ENCODE measurements at places on chromosomes 2 and 18. TPM values are rescaled to one million over a fixed set of nuclear protein-coding genes. Genes with fewer than 3 reads are reported as not detected.

GRCh38 chr2:109712123-109712449 is 82.0 kb upstream of the RGPD5 start:
- H3K4me3 ChIP-seq = no peak overlapping the region
- no peaks in the 10 kb centered on the region for H3K36me3 ChIP-seq
- H3K27me3 ChIP-seq = no peaks in the 10 kb centered on the region
- no peak overlapping the region for H3K27ac ChIP-seq
- DNase-seq = no peak

DNA sequence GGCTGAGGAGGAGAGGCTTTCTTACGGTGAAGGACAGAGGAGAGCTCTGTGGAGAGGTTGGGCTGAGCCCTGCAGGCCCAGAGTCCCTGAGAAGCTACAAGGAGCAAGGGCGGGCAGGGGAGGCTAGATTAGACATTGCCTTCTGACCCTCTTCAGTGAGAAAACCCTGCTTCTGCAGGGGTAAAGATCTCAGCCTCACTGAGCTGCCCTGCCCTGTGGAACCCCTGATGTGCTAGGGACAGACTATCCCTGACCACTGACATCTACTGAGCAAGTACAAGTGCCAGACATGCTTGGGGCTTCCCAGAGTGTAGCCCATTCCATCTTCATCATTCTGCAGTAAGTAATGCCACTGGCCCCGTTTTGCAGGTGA is 111.5 kb downstream of the CYP26B1 start:
- no peaks in the 10 kb centered on the region for H3K36me3 ChIP-seq
- no peaks in the 10 kb centered on the region for H3K27me3 ChIP-seq
- H3K4me1 ChIP-seq = no peaks in the 10 kb centered on the region
- H3K27ac ChIP-seq = no peak overlapping the region
- no peak for DNase-seq

DNA sequence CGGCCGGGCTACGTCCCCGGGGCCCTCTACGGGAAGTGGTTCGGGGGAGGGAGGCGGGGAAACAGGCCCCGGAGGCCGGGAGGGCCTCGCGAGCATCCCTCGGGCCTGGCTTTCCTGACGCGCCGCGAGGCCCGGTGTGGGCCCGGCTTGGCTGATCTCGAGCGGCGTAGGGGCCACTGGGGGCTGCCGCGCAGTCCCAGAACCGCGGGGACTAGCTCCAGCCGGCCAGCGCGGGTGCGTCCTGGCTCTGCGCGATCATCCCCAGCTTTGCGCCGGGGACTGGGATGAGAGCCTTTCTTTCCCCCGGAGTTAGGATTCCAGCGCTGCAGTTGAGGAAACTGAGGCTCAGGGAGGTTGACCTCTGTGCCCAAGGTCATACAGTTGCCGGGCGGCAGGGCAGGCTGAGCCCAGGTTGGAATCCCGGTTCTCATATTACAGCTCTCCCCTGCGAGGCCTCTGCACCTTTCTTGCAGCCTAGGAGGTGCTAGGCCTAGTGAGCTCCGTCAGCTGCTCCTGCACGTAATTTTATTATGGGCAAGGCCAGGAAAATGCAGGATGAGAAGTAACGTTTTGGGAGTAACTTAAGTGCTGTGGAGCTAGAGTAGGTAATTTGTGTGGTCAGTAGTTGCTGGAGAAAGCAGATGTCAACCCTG is 501 bp downstream of the LPIN1 start:
- no peaks in the 10 kb centered on the region for H3K27me3 ChIP-seq
- H3K36me3 ChIP-seq = peaks cover 5% of the 10 kb centered on the region
- peak overlapping the region; percentile 93 for H3K4me3 ChIP-seq
- peak; percentile 45 for DNase-seq

DNA sequence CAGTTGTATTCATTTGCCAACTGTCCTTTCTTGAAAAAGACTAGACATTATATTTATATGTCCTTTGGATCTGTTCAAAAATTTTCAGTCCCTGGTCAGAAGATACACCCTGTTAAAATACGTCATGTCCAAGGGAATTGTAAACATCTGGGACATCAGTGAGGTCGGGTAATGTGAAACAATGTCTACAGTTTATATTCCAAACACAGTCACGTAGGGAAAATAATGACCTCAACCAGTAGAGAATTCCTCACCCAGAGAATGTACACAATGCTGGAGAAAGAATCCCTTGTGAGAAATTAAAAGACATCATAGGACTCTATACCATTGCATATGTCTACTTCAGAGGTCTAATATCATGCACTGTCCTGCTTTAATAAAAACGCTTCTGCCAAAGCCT is 888.0 kb upstream of the CHAC2 start:
- peak; percentile 69 for DNase-seq
- no peaks in the 10 kb centered on the region for H3K27me3 ChIP-seq
- H3K4me3 ChIP-seq = no peak overlapping the region
- H3K4me1 ChIP-seq = peaks cover 28% of the 10 kb centered on the region

- no peak overlapping the region for H3K27ac ChIP-seq
- no peak for DNase-seq
- H3K27me3 ChIP-seq = no peaks in the 10 kb centered on the region
- H3K36me3 ChIP-seq = no peaks in the 10 kb centered on the region
These were observed 211.0 kb downstream of the HAUS1 start for GRCh38 chr18:46315161-46315560.

GRCh38 chr18:57954935-57955334 is 89.1 kb upstream of the NEDD4L start:
- H3K36me3 ChIP-seq = no peaks in the 10 kb centered on the region
- no peak overlapping the region for H3K27ac ChIP-seq
- no peak for DNase-seq
- H3K4me3 ChIP-seq = no peak overlapping the region
- no peaks in the 10 kb centered on the region for H3K27me3 ChIP-seq
- H3K4me1 ChIP-seq = no peaks in the 10 kb centered on the region

DNA sequence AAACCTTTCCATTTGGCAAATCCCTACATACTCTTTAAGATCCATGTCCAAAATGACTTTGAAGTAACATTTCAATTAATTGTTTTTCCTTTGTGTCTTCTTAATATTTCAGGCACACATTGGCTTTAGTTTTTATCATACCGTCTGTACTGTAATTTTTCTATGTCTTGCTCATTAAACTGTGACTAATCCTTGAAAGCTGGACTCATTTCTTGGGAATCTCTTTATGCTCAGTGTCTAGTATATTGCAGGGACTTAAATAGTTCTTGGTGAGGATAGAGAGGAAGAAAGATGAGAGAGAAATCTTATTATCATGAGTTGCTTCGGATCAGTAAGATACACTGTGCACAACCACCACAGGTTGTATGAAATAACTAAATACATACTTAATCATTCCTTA is 448.3 kb upstream of the ST6GAL2 start:
- no peaks in the 10 kb centered on the region for H3K4me1 ChIP-seq
- no peak overlapping the region for H3K27ac ChIP-seq
- no peaks in the 10 kb centered on the region for H3K27me3 ChIP-seq

DNA sequence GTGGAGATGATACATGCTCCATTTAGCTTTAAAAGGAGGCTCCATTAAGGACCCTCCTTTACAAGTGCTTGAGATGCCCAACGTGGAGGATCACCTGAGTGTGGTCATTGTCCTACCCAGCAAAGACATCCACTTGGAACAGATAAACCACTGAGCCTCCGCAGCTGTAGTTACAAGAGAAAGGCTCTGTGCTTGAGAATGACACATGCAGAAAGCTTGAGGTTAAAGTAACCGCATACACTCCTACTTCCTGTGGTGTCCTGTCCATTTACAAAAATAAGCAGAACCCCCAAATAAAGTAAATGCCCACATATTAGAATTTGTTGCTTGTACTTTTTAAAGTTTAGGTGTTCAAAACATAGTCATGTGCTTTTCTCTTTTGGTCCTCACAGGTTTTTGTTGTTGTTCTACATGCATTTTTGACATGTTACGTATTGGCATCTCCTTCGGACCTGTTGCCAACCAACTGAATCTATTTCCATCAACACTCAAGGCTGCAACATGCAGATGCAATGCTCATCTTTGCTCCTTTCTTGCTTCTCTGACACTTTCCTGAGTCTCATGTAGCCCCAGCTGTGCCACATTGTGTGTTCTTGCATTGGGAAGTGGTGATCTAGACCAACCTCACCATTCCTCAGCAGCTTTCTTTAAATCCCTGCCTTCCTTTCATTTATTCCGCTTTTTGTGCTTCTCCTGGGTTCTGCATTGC is 56.0 kb downstream of the SERPINB7 start:
- no peaks in the 10 kb centered on the region for H3K27me3 ChIP-seq
- DNase-seq = peak; percentile 45
- H3K4me1 ChIP-seq = peaks cover 22% of the 10 kb centered on the region
- no peak overlapping the region for H3K4me3 ChIP-seq
- H3K27ac ChIP-seq = peak overlapping the region; percentile 39

GRCh38 chr2:174569678-174570077 is 27.9 kb downstream of the WIPF1 start:
- DNase-seq = no peak
- no peak overlapping the region for H3K4me3 ChIP-seq
- H3K27me3 ChIP-seq = no peaks in the 10 kb centered on the region
- no peak overlapping the region for H3K27ac ChIP-seq
- H3K36me3 ChIP-seq = peaks cover 73% of the 10 kb centered on the region

DNA sequence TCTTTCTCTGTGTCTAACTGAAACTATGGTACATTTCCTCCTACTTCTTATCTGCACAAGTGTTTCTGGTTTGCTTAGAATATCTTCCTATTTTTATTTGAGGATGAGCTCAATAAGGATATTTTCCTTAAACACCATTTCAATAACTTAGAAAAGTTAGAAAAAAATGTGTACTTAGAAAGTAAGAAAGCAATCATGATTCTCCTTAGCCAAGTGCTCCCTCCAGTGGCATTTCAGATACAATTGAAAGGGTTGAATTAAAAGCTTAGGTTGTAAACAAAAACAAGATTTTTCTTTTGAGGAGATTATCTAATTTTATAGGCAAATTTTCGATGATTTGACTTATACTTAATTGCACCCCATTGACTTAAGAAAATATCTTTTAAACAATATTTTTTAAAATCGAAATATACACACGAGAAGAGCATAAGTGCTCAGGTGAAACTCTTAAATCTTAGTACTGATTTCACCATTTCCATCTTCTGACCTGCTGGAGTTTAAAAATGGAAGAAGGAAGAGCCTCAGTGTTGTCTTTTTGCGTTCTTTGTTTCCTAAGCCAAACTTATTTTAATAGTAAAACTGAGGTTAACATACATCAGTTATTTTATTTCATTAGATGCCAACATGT is 26.9 kb downstream of the C18orf63 start:
- no peaks in the 10 kb centered on the region for H3K27me3 ChIP-seq
- no peaks in the 10 kb centered on the region for H3K4me1 ChIP-seq
- no peaks in the 10 kb centered on the region for H3K36me3 ChIP-seq
- DNase-seq = peak; percentile 51
- no peak overlapping the region for H3K4me3 ChIP-seq

GRCh38 chr2:31770741-31771140 is 190.0 kb upstream of the SRD5A2 start:
- H3K27me3 ChIP-seq = no peaks in the 10 kb centered on the region
- H3K36me3 ChIP-seq = no peaks in the 10 kb centered on the region
- H3K27ac ChIP-seq = no peak overlapping the region

- no peak overlapping the region for H3K27ac ChIP-seq
- H3K4me3 ChIP-seq = no peak overlapping the region
- no peaks in the 10 kb centered on the region for H3K4me1 ChIP-seq
- no peak for DNase-seq
- H3K27me3 ChIP-seq = peaks cover 4% of the 10 kb centered on the region
These were observed 29.2 kb downstream of the G6PC2 start for GRCh38 chr2:168930242-168930641.

DNA sequence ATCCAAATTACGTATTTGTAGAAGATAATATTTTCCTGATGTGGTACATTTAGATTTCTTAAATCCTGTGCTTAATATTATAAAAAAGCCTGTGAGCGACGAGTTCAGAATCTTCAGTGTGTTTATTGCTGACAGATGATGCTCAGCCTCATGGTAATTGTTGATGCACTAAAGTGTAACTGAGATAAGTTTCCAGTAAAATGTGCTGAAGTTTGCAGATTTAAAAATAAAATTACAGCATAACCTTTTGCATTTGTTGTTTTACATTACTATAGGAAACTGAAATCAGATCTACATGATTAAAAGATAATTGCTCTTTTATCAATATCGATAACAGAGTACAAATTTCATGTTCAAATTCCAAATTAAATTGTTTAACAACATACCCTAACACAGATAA is 307.6 kb downstream of the FIGN start:
- H3K27me3 ChIP-seq = no peaks in the 10 kb centered on the region
- H3K4me1 ChIP-seq = no peaks in the 10 kb centered on the region
- no peak overlapping the region for H3K4me3 ChIP-seq

DNA sequence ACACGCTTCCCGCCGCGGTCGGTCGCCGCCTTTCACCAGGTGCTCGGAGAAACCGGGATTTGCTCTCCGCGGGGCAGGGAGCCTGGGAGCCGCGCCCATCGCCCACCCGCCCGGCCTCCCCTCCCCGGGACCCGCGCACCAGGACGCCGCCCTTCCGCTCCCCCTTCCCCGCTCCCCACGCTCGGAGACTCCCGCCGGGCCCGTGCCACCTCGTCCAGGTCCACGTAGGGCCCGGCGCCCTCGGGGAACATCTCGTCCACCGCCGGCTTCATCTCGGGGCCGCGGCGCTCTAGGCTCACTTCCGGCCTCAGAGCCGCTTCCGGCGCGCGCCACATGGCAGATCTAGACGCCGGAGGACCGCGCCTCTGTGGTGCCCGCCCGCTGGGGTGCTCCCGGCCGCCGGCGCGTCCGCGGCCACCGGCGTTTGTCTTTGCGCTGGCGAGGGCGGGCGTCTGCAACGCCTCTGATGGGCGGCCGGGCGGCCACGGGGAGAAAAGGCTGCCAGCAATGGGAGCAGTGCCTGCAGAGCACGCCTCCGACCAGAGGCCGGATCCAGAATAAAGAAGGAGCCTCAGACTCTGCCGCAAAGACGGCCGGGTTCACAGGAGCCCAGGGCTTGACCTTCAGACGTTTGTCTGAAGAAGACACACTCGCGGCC is at the start of gene COPS9:
COPS9 (minus strand) TSS at position 293 of the 658 bp plus-strand sequence; CDS start at position 272, 21 bp downstream.
- H3K36me3 ChIP-seq = peaks cover 34% of the 10 kb centered on the region
- H3K4me1 ChIP-seq = peaks cover 13% of the 10 kb centered on the region
- H3K27ac ChIP-seq = no peak within 1 kb of the TSS
- H3K4me3 ChIP-seq = peak within 1 kb of the TSS; percentile 66
- peak; percentile 79 for DNase-seq
- peaks cover 8% of the 10 kb centered on the region for H3K27me3 ChIP-seq

CCDC68 gene
- not detected for total RNA-seq

C2orf81 gene
- total RNA-seq = 0.34 TPM

EFHD1 gene
- 0.66 TPM for total RNA-seq

CHRNG gene
- total RNA-seq = not detected

FAM228B gene
- 5.1 TPM for total RNA-seq

STPG4 gene
- total RNA-seq = not detected

POTEC gene
- not detected for total RNA-seq

Data from SJSA1 (cell line).